ENCODE measurements at places on chromosomes 13 and 19.

DNA sequence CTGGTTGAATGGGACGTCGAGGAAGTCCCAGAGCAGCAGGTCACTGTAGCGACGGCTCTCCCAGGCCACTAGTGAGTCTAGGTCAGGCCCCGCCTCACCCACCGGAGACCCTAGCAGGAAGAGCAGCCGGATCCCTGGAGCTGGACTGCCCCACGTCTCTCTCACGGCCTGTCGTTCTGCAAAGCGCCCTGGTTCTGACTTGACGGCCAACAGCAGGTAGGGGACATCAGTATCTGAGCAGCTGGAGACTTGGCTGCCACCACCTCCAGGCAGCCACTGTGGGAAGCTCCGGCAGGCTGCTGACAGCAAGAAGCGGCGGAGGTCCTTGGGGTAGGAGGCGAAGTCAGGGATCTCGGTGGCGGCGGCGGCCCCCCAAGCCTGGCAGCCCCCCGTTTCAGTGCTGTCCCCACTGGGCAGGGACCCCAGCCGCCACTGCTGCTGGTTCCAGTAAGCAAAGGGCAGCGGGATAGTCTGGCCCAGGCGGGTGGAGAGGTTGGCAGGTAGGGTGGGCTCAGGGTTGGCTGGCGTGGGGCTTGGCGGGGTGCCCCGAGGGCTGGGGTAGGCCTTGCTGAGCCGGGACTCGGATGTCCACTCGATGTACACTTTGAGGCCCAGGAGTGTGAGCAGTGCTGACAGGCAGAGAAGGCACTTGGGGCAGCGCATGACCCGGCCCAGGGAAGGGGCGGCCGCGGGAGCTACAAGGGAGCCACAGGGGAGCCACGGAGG is 895 bp downstream of the B3GNT8 start:
- no peak for DNase-seq

DNA sequence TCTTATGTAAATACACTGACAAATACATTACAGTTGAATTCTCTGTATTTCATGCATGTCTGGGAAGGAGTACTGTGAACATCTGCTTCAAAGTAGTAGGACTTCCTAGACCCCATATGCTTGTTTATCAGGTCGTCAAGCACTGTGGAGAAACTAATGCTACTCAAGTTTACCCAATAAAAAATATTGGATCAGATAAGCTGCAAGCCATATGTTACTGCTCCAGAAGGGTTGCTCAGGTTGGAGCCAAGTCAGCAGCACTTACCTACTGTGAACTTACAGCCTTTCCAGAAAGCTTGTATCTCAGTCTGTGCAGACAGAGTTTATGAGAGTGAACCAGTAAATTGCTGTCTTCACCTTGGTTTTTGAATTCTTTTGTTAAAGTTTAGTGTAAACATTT is 36.2 kb downstream of the SLAIN1 start:
- DNase-seq, result no peak

- no peak for DNase-seq
Measured at GRCh38 chr13:99926014-99926731, 45.4 kb downstream of the ZIC5 start.

DNA sequence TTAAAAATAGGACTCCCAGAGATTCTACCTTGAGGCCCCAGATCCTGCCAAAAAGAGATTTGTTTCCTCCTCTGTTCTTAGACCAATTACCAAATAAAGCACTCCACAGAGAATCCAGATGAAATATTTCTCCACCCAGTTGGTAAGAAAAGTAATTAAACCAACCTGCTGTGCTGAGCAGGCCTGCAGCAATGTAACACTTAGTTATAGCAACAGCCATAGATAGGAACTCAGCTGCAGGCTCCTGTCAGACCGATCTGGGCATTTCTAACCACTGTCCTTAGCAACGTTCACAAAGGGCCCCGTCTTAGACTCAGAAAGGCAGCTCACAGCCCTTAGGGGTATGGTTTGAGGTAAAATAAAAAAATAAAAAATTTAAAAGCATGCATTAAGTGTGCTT is 271.1 kb downstream of the KCNRG start:
- no peak for DNase-seq

All from mesenchymal stem cell (in vitro differentiated cells and primary cell).